ENCODE measurements at places on chromosomes 2 and 18. TPM values are rescaled to one million over a fixed set of nuclear protein-coding genes. Genes with fewer than 3 reads are reported as not detected.

The OR6B2 gene
- not detected for total RNA-seq

The PCARE gene
- total RNA-seq, result not detected

The CRACDL gene
- 3.3 TPM for total RNA-seq

The C1QL2 gene
- total RNA-seq, result not detected

The ZNF521 gene
- 173 TPM for total RNA-seq

The ABCG8 gene
- not detected for total RNA-seq

The SMYD1 gene
- total RNA-seq, result not detected

The ASXL3 gene
- 0.05 TPM for total RNA-seq

DNA sequence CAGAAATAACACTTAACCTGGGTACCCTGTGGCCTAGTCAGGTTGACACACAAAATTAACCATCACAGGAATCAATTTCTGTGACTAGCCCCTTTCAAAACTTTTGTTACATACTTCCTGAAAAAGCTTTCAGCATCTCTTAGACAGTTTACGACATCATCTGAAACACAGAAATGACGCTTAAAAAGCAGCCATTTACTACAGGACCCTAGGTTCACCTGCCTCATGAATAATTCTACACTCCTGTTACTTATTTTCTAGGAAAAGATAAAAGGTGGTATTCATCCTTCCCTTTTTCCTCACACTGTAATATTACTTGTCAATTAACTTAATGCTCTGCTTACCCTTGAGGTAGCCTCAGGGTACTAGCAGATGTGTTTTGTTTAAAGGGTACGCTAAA lies 388.4 kb downstream of the IRS1 start:
- no peak for DNase-seq

- no peak for DNase-seq
These were observed 52.5 kb downstream of the KCNF1 start for GRCh38 chr2:10964052-10964790.

All from dermis blood vessel endothelial cell (primary cell).